Bronchial epithelial cell (primary cell): ENCODE measurements at places on chromosomes 16 and 17. TPM values are rescaled to one million over a fixed set of nuclear protein-coding genes. Genes with fewer than 3 reads are reported as not detected.

DNA sequence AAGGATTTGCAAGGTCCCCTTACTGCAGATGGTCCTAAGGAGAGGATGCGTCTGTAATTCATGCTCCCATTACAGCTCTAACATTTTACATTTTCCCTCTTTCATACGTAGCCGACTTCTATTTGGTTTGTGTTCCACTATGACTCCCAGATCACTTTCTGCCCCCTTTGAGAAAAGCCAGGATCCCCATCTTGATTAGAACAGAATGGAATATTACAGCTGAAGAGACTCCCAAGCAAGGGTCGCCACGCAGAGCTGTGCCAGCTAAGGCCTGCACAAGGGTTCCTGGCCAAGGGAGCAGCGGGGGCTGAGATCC, 3.4 kb upstream of the CDT1 start:
- DNase-seq, result no peak

DNA sequence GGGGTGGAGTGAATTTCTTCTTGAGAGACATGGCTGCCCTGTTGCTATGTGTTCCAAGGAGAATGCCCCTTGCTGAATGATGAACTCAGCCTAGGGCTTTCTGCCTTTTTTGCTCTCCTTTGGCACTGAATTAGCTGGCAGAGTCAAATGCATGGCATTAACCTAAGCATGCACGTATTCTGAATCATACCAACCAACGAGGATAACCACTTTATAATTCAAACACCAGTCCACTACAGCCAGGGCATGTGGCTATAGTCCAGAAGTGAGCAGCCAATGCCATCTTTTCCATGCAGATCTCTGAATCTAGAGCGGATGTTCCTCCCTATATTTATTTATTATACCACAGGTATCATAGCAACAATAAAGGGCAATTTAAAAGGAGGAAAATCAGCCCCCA, 15.7 kb downstream of the TMIGD1 start:
- no peak for DNase-seq

DNA sequence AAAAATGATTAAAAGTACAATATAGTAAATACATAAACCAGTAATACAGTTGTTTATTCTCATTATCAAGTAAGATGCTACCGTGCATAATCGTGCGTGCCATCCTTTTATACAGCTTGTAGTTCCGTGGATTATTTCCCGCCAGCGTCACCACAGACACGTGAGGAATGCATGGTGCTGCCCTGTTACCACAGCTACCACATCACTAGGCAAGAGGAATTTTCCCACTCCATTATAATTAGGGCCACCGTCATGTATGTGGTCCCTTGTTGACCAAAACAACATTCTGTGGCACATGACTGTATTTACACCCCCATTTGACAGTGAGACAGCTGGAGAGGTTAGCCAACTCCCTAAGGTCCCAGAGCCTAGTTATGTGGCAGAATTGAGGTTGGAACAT, 30.5 kb upstream of the LGALS9 start:
- DNase-seq, result no peak

DNA sequence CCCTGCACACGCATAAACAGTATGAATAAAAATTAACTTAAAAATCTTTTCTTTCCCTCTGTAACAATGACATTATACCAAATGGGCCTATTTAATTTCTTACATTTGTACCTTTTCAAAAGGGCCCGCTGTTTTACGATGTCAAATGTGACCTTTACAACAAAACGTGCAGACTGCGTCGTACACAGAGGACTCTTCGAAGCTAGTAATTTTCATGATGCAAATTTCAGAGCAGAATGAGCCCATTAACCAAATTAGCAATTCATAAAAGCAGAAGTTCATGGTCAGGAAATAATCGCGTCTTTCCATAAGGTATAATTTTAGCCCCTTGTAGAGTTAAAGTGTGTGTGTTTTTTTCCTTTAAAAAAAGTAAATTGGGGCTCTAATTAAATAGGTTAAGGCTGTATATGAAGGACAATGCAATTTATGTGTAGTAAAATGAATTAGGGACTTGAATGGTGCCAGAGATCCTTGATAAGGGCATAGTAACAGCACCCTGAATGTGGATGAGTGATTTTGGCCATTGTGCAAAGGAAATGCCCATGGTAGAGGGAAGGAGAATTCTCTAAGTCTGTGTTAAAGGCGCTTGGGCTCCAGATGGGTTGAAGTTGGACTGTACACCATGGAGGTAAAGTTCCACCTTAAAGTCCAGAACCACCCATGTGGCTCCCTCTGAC, 546.4 kb upstream of the EEF2KMT start:
- DNase-seq, result no peak

- no peak for DNase-seq
Observed at GRCh38 chr17:2238432-2239169, 65.0 kb downstream of the SMG6 start.

GRCh38 chr16:67935101-67935401, 1.6 kb downstream of the PSMB10 start:
- DNase-seq, result no peak

DNA sequence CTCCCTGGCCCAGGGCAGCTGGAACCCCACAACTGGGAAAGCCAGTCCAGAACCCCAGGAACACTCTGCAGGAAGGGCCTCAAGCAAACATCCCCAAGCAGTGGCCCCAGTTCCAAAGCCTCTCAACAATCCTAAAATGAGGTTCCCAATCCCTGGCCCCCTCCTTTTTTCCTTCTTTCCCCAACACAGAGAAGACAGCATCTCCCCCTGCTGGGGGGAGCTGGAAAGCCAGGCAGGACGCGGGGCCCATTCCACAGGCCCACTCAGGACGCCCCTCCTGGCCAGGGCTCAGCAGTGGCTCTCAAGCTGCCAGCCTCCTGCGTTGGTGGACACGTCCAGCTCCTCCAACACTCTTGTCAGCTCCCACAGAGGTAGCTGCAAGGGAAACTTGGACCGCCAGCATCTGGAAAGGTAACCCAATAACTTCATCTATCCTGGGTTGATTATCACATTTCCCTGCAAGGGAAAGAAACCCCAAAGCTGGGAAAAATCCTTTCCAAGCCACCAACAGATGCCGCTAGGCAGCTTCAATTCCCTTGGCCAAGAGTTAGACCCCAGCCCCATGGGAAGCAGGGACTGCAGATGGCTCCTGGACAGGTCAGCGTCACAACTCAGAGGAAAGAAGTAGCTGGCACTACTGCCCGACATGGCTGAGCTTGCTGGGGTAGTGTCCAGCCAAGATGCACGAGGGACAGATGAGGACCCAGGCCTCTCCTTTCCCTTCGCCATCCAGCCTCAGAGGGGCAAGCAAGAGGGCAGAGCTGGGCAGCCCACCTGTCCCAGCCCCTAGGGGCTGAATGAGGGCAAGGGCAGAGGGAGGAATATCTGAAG, 7.6 kb downstream of the HDAC5 start:
- no peak for DNase-seq

DNA sequence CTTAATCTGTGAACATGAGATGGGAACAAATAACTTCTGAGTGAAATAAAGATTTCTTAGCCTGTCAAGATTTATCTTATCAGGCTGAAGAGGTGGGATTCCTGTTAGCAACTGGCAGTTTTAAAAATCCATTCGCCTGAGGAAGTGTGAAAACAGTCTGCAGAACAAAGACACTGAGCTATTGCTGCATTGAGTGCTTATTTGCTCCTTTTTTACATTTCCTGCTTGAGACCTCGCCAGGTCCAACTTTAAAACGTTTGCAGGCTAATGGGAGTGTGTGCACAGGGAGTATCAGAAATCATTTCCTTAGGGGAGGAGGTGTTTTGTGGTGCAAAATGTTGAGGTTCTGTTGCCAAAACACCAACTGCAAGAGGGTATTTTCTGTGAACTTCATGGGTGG, 957.8 kb upstream of the RBFOX1 start:
- no peak for DNase-seq

DNA sequence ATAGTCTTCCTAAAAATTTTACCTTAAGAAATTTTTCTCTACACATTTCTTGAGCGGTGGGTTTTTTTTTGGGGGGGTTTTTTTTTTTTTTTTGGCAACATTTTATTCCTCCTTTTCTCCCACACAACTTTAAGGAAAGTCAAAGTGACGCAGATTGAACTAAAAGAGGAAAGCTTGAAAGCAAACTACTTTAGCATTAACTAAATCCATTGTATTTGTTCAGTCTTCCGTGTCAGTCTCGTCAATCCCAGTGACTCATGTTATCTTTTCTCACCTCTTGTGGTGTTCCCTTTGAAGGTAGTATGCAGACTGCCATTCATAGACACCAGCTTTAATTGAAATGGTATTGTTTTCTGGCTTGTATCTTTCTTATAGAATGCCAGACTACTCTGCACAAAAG, 39.3 kb downstream of the TADA2A start:
- DNase-seq, result peak; percentile 91

- DNase-seq, result no peak
Observed at GRCh38 chr17:63646488-63646806, 24.2 kb downstream of the MAP3K3 start.

- no peak for DNase-seq
Observed at GRCh38 chr17:15418781-15419180, 48.6 kb downstream of the CDRT4 start.

GRCh38 chr16:11179574-11179973, 76.4 kb downstream of the SOCS1 start:
- DNase-seq, result no peak

GRCh38 chr16:22190081-22190775, 15.8 kb upstream of the EEF2K start:
- DNase-seq, result peak; percentile 47

DNA sequence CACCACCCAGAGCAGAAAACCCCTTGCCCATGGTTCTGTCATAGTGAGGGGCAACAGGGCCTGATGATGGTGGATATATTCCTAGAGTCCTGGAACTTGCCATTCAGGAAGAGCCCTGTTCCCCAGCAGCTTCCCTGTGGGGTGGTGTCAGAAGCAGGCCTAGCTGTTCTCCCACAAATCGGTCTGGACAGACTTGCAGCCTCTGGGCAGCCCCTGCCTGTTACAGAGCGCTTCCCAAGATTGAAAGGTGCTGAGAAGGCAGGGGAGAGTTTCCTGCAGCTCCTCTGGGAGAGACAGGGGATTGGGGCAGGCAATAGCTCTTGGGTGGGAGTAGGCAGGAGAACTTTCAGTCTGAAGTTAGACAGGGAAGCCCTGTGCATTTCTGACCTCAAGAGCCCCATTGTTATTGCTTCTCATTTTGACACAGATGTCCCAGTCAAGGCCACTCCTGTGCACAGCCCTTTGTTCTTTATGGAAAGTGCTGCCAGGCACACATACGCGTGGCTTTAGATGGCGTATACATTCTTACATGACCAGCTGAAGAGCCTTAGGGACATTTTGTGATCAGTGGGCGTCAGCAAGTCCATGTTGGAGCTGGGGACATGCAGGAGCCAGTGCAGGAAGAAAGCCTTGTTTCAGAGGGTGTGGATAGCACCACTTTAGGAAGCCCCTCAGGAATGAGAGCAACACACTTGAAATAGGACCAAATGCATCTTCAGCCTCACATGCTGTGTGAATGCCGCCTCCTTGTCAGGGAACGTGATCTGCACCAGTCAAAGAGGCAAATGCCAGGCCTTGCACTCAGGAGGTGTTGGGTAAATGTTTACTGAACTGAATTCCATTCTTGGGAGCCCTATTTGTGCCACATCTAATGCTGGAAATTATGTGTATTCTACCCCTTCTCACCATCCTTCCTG, 67.5 kb downstream of the GNAO1 start:
- no peak for DNase-seq

GRCh38 chr16:1678500-1679098, 520 bp downstream of the JPT2 start:
- peak; percentile 45 for DNase-seq

DNA sequence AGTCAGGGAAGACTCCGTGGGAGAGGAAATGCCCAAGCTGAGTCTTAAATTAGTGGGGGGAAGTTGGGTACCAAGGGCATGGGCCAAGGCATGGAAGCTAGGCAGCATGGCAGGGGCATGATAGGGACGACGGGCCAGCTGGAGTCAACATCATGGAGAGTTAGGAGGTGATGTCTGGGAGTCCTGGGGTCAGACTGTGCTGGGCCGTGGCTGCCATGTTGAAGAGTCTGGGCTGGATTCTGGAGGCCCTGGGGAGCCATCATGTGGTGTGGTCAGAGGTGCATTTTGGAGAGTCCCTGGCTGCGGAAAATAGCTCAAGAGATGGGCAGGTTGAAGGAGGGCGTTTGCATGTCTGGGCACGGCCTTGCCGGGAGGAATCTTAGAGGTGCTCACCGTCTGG, 85.2 kb downstream of the SDR42E1 start:
- DNase-seq, result peak; percentile 30

GRCh38 chr16:3152277-3152990, 17.6 kb downstream of the ZNF213 start:
- DNase-seq, result peak; percentile 86

- no peak for DNase-seq
Observed at GRCh38 chr17:70021726-70022125, 53.3 kb upstream of the KCNJ16 start.

DNA sequence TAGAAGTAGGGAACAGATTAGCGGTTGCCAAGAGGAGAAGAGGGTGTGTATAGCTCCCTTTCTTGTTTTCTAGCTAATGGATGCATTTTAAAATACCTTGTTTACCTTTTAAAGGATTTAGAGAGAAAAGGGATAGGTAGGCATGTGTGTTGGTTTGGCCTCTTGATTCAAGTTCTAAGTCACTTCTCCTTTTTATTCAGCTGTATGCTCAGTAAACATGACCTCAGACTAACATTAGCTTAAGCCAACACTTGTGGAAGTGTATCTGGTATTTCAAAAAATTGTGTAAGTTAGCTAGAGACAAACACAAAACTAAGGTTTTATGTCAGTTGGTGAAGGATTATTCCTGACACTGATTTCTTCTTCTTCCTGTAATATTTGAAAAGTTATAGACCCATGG, 204.1 kb upstream of the NOG start:
- DNase-seq, result no peak

DNA sequence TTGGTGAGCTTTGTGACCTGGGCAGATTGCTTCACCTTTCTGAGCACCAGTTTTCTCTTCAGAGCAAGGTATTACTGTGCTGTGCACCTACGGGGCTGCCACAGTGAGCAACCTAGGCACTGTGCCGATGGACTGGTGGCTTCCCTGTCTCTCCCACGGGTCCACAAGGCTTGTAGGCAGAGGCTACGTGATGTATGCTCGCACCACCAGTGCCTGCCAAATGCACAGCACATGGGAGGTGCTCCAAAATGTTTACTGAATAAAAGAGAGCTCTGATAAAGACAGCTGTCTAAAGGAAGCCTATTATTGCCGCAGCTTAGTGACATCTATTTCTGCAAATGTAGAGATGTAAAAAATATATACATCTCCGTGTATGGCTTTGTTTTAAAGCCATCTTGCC, 139.2 kb downstream of the CDK5R1 start:
- DNase-seq, result no peak

Gene FKBP10
- total RNA-seq, result 64.1 and 81.6 TPM in 2 replicates

Gene LPCAT2
- 11.8 TPM in 2 replicates for total RNA-seq

Gene MARF1
- 12.9 and 17.4 TPM in 2 replicates for total RNA-seq

Gene UMOD
- total RNA-seq, result not detected in 2 replicates

Gene GAS2L2
- total RNA-seq, result under 0.01 TPM in 1 of 2 replicates, not detected in the other

Gene SMIM5
- 3.9 and 7.4 TPM in 2 replicates for total RNA-seq

Gene RFNG
- 26.3 and 38.7 TPM in 2 replicates for total RNA-seq

Gene MAP3K14
- total RNA-seq, result 0.77 and 0.79 TPM in 2 replicates

Gene TBC1D3
- total RNA-seq, result not detected in 2 replicates

Gene MT4
- total RNA-seq, result not detected in 2 replicates

Gene CHST4
- under 0.01 and 0.26 TPM in 2 replicates for total RNA-seq

Gene MYH8
- not detected in 2 replicates for total RNA-seq

Gene COX10
- 11.8 and 13.7 TPM in 2 replicates for total RNA-seq

Gene ZNF423
- total RNA-seq, result under 0.01 TPM in 2 replicates

Gene MT1A
- not detected in 2 replicates for total RNA-seq
